ENCODE measurements at places on chromosomes 11 and 22. TPM values are rescaled to one million over a fixed set of nuclear protein-coding genes. Genes with fewer than 3 reads are reported as not detected.

Gene RAB38
- 13.5 TPM for total RNA-seq

GRCh38 chr11:111372538-111372937 lies 6.5 kb downstream of the POU2AF1 start:
- DNase-seq, result no peak

Gene ST14
- total RNA-seq, result 0.60 TPM

GRCh38 chr22:37746366-37747079 lies 49.7 kb downstream of the TRIOBP start:
- no peak for DNase-seq

Gene OR51A4
- total RNA-seq, result not detected

DNA sequence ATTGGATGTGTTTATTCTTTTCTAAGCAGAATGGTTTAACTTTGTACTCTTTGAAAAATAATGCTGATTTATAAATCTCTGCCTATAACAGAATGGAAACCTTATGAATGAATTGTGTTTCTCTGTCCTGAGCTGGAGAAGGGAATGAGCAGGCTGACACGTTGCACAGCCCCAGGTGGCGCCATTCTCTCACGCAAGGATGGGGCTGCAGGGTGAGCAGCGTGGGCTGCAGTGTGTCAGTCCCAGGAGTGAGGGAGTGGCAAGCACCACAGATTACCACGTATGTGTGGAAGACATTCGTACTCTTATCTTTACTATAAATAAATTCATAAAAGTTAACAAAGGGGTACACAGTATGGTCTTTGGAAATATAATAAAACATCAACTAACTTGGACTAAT lies 33.4 kb downstream of the FDX1 start:
- DNase-seq, result peak; percentile 33

Gene TREH
- not detected for total RNA-seq

DNA sequence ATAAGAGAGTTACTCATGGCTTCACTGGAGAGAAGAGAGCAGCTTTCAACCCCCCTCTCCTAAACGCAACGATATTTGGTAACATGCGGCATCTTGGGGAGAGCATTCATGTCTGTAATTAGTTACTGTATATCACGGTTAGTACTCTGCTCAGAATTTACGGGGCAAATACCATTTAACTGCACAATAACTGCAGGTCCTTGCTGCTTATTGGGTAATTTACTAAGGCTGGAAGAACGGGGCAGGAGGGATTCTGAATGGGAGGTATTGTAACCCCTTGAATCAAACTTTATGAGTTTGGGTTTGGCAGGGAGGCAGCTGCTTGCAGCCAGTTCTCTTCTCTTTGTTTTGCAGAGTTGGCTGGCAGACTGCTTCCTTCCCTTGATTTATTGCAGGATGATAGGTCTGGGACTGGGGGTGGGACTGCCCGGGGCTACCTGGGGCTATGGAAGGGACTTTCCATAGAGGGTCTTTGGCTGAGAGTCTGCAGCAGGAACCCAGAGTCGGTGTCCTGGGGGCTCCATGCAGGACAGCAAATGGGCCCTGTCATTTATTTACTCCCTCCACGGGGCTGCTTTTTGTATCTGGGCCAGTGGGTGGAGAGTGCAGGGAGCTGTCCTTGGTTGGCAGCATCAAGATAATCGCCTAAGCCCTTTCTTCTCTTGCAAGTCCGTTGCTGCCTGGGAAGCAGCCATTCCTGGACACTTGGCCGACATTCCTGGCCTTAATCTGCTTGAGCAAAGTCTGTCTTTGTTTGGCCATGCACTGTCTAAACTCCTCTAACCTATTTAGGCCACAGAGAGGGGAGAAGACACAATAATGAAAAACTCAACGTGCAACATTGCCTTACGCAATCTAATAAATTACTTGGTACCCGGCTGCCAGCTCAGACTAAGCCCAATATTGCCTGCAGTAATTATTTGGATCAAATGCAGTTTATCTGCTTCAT lies 188.9 kb downstream of the ST3GAL4 start:
- peak; percentile 82 for DNase-seq

- DNase-seq, result no peak
These were observed 247.6 kb downstream of the CADM1 start for GRCh38 chr11:115256397-115257197.

GRCh38 chr11:18171377-18172000 lies 1.1 kb upstream of the MRGPRX4 start:
- peak; percentile 22 for DNase-seq

Gene P2RY6
- total RNA-seq, result 9.9 TPM

GRCh38 chr11:86818462-86819192 lies 18.3 kb downstream of the PRSS23 start:
- peak; percentile 79 for DNase-seq

Gene MS4A7
- total RNA-seq, result not detected

GRCh38 chr11:4916581-4916980 lies 2.6 kb downstream of the OR51G2 start:
- no peak for DNase-seq

Gene PRG2
- not detected for total RNA-seq

Gene OR2AG1
- total RNA-seq, result not detected

GRCh38 chr11:113771964-113772363 lies 1.5 kb downstream of the ZW10 start:
- no peak for DNase-seq

Gene MYOD1
- total RNA-seq, result not detected

Gene MYEOV
- total RNA-seq, result 9.5 TPM

GRCh38 chr22:23256986-23257888 lies 76.9 kb downstream of the BCR start:
- peak; percentile 17 for DNase-seq

Gene RGL4
- not detected for total RNA-seq

- DNase-seq, result peak; percentile 40
These were observed 767 bp downstream of the SLC43A1 start for GRCh38 chr11:57514538-57515331.

- DNase-seq, result no peak
These were observed 116.2 kb downstream of the ZBTB16 start for GRCh38 chr11:114175706-114176105.

GRCh38 chr11:126405906-126406305 lies 50.4 kb downstream of the ST3GAL4 start:
- no peak for DNase-seq

DNA sequence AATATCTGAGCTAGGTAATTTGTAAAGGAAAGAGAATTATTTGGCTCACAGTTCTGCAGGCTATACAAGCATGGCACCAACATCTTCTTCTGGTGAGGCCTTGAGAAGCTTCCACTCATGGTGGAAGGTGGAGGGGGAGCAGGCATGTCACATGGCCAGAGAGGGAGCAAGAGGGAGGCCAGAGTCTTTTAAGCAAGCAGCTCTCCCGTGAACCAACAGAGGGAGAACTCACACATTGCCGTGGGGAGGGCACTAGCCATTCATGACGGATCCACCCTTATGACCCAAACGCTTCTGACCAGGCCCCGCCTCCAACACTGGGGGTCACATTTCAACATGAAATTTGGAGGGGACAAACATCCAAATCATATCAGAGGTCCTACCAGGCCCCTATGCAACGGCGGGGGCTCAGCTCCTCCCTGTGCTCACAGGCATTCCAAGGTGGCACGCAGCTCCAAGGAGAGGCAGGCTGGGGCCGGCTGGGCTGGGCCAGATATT lies 4.6 kb downstream of the C11orf96 start:
- DNase-seq, result peak; percentile 38

GRCh38 chr22:50260801-50261614 lies 475 bp downstream of the MAPK12 start:
- DNase-seq, result peak; percentile 46

Gene SLCO2B1
- 0.60 TPM for total RNA-seq

DNA sequence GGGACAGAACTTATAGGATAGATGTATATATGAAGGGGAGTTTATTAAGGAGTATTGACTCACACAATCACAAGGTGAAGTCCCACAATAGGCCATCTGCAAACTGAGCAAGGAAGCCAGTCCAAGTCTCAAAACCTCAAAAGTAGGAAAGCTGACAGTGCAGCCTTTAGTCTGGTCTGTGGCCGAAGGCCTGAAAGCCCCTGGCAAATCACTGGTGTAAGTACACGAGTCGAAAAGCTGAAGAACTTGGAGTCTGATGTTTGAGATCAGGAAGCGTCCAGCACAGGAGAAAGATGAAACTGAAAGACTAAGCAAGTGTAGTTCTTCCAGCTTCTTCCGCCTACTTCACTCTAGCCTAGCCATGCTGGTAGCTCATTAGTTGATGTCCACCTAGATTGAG lies 799.6 kb upstream of the ARHGAP42 start:
- DNase-seq, result no peak

GRCh38 chr22:24066260-24066659 lies 55.2 kb downstream of the CABIN1 start:
- no peak for DNase-seq

Gene HDHD5
- 26.3 TPM for total RNA-seq

GRCh38 chr11:64850979-64851567 lies 6.6 kb upstream of the CDC42BPG start:
- peak; percentile 76 for DNase-seq

GRCh38 chr22:28894334-28894733 lies 11.0 kb downstream of the ZNRF3 start:
- no peak for DNase-seq

Gene C11orf21
- total RNA-seq, result 1.6 TPM

DNA sequence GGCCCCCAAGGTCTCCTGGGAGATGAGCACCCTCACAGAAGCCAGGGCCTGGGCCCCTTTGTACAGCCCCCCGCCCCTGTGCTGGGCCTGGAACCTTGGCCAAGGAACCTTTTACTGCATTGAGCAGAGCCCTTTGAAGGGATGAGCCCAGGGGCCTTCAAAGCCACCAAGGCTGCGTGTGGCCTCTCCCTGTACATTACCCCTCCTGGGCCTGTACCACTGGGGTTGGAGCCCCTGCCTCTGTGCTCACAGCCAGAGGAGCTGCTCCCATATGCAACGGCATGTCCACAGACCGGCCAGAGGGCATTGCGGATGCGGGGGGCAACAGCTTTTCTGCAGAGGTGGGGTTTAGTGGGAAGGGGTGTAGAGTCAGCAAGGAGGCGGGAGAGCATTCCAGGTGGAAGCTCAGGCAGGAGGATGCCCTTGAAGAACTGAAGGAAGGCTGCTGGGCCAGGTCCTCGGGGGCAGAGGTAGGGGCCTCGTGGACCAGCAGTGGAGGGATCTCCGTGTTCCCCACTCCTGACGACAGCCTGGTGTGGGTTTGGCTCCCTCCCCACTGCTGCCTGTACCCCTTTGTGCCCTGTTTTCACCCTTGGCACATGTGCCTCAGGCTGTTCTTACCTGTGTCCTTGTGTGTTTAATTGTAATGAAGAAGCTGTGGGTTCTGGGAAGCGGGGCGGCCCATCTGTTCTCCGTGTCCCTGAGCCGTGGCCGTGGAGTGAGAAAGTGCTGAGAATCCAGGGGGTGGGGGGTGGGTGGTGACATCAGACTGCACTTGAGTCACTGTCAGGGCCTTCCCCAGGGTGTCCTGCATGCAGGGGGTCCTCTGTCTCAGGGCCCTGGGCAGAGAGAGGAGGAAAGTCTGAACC lies 46.9 kb downstream of the ARHGAP8 start:
- DNase-seq, result no peak

- DNase-seq, result peak; percentile 12
These were observed 68.3 kb upstream of the TSPAN18 start for GRCh38 chr11:44658506-44658850.

Gene LPXN
- 149 TPM for total RNA-seq

DNA sequence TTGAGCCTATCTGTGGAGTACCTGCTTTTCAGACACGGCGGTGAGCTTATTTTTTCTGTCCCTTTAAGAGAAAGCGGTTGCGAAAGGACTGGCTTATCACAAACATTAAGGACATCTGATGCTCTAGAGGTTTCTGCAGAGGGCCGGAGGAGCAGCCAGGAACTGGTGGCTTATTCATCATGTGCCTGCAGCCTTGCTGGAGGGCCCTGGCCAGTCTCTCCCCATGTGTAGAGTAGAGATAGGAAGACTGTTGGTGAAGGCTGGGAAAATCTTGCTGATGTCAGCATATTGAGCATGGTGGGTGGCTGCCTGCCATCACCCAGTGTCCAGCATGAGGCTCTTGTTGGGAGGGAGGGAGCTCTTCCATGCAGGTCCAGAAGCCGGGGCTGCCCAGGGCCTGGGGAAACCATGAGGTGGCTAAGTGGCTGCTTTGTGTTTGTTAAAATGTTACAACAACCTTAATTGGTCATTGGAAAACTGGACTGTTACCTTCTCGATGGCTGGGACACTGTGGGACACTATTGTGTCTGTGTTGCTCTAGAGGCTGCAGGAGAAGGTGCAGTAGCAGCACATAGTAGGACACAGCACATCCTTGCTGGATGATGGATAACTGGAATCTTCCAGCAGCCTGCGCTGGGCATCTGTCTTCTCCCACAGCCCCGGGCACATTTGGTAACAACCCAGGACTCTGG lies 54.3 kb downstream of the TSPAN18 start:
- peak; percentile 53 for DNase-seq

DNA sequence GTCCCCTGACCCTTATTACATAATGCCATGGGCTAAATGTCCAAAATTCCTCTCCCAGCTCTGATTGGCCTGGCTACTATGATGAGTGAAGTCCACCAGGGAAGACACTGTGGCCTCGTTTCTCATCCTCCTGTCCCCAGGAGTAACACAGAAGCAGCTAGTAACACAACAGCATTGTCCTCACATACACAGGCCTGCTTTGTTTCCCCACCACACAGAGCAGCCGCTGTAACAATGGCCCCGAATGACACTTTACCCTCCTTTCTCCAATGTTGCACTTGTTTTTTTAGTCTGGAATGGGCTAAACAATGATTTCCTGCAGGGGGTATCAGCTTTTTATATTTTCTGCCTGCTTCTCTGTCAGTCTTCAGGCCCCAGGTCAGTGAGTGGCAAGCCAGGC lies at the start of gene PRR5L:
TSS of gene PRR5L (plus strand) at position 363 of the 400 bp plus-strand sequence. CDS start 104,834 bp downstream, outside the sequence.
- no peak for DNase-seq

- no peak for DNase-seq
These were observed 2.0 kb upstream of the JAML start for GRCh38 chr11:118226781-118227180.
